NCI-H187 treated with DMSO at 0.1 percent for 48 hours (cell line): ENCODE measurements at places on chromosomes 3 and 15.
A peak's percentile ranks its signal among the peaks of the same experiment; 100 is the strongest.

GRCh38 chr3:139328356-139328755 is 15.5 kb upstream of the MRPS22 start:
- DNase-seq: no peak

GRCh38 chr15:76235186-76235826 is 76.0 kb downstream of the ETFA start:
- DNase-seq: no peak

DNA sequence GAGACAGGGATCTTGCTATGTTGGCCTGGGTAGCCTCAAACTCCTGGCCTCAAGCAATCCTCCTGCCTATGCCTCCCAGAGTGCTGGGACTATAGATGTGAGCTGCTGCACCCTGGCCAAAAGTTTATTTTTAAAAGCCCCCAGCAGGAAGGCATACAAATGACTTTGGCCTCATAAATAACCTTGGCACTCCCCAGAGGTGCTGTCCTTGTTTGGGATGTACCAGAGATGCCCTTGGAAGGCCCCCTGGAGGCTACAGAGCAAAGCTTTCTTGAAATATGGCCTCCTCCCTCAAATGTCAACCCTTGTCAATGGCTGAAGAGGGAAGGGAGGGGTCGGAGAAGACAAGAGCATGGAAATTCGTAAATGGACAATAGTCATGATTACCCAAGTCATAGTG is 14.0 kb upstream of the RTP3 start:
- no peak for DNase-seq

DNA sequence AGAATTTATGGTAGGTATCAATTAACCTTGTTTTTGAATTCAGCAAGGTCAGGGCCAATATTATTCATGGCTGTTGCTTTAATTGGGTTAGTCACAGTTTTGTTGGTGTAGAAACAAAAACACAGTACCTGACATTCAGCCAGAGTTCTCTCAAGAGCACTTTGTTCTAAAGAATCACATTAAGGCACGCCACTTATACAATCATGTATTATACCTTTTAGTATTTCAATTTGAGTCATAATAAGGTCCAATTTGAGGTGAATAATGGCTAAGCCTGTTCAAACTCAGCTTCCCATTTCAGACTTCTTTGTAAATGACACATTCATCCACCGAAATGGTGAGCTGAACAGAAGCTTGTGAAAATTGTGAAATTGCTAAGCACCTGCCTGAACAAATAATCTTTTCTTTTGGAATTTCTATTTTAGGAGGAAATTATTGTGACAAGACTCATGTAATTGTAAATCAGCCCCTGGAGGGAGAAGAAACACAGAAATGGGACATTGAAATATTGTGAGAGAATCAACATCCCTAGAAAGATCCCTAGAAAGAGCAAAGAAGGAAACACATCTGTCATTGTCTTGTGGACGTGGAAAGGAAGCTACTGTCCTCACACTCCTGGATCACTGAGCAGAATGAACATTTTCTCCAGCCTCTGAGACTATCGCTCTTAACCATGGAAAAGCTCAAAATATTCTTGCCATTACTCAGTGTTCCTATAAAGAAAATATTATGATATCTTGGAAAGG is 29.3 kb downstream of the RIOX2 start:
- DNase-seq: peak; percentile 47

DNA sequence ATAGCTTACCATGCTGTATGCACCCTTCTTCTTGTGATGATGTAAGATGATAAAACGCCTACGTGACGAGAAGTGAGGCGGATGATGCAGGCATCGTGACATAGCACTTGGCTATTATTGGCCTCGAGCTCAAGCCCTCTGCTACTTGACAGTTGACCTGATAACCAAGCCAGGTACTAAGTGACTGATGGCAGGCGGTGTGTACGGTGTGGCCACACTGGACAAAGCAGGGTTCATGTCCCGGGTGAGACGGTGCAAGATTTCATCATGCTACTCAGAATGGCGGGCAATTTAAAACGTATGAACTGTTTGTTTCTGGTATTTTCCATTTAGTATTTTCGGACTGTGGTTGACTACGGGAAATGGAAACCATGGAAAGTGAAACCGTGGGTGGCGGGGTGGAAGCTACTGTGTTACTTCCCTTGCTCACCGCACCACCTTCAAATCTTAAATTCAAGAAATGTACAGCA is 57.7 kb downstream of the SLC12A8 start:
- DNase-seq: no peak

DNA sequence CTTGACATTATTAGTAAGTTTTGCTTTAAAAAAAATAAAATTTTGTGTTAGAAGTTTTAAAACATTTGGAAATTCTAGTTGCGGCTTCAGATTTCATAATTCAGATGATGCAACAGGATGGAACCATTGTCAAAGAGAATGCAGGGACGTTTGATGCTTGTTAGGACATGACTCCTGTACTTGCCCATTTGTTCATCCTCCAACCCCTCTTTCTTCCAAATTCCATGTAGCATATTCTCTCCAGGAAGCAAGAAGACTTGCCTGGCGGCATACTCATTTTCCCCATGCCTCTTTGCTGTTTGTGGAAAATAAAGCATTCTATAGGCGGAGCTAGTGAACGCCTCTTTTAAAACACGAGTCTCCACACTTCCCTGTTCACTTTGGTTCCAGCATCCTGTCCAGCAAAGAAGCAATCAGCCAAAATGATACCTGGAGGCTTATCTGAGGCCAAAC is at the start of gene CSTA:
Gene CSTA (plus strand): TSS at position 378 of the 453 bp plus-strand sequence. CDS start 45 bp downstream, at position 423.
- DNase-seq: no peak

DNA sequence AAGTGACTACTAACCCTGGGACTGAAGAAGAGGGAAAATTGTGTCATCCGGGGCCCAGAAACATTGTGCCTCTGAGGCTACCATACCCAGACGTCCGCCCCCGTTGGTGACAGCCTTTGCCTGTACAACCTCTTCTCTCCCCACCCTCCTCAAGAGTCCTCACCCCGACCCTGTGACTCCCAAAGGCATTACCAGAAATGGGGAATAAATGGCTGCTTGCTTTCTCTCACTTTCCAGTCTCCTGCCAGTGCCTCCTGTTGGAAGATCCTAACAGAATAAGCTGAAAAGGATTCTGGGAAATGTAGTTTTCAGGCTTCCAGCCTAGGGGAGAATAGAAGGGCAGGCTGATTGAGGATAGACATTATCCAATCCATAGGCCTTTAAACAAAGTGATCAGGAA is 30.8 kb upstream of the SLC25A36 start:
- no peak for DNase-seq

DNA sequence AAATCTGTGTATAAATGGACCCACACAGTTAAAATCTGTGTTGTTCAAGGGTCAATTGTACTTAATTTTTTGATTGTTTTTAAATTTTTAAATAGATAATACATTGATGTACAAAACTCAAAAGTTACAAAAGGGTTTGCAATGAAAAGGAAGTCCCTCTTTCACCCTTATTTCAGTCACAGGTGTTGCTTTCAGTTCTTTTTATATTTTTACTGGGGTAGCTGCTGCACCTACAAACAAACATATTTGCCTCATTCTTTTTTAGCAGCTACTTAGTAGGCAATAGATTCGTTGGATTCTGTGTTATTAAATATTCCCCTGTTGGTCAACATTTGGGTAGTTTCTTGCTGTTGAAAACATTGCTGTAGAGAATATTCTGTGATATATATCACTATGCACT is 44.4 kb downstream of the PIAS1 start:
- no peak for DNase-seq

DNA sequence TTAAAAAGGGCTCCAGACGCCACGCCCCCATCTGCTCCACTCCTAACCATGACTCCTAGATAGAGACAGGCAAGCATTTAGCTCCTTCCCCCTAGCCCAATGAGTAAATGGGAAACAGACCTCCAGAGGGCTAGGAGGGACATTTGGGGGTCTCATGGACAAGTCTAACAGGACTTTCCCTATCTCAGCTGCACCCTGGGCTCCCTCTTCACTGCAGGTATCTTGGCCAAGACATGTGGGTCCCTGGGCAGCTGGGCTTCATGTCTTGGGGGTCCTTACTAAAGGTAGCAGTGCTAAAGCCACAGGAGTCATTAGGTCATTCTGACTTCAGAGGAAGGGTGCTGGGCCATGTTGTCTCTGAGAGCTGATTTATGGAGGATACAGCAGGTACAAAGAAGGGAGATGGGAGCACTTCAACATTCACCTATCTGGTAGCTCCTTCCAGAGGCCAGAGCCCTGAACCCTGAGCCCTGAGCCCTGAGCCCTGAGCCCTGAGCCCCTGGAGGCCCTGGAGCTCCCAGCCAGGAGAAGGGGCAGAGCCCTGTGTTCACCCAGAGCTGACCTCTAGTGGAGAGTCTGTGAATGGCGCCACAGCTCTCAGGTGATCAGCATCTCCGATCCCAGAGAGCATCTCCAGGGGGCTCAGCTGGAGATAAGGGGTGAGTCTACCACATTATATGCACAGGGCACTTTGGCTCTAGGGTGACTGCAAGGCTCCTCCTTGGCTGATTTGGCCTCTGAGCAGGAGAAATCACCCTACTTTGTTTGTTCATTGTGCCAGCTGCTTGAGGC is 40.1 kb upstream of the EPHB1 start:
- no peak for DNase-seq

GRCh38 chr15:33654860-33655259 is 313.4 kb upstream of the CHRM5 start:
- DNase-seq: no peak

- DNase-seq: no peak
Measured at GRCh38 chr15:58137686-58138085, 495 bp upstream of the AQP9 start.

DNA sequence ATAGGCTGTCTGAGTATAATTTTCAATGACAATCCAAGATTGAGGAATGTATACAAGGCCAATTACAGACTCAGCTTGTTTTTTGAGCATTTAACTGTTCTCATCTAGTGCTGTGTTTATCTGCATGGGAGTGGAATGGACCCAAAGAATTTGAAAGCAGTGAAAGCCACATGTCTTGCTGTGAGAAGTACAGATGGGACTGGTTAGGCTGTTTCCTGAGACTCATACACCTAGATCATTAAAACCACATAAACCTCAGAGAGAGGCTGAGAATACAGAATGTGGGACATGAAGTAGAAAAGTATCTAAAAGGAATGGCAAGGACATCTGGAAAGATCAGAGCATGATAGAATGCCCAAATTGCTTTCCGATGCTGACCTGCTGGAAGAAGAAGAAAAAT is 224.6 kb downstream of the NLGN1 start:
- DNase-seq: no peak

DNA sequence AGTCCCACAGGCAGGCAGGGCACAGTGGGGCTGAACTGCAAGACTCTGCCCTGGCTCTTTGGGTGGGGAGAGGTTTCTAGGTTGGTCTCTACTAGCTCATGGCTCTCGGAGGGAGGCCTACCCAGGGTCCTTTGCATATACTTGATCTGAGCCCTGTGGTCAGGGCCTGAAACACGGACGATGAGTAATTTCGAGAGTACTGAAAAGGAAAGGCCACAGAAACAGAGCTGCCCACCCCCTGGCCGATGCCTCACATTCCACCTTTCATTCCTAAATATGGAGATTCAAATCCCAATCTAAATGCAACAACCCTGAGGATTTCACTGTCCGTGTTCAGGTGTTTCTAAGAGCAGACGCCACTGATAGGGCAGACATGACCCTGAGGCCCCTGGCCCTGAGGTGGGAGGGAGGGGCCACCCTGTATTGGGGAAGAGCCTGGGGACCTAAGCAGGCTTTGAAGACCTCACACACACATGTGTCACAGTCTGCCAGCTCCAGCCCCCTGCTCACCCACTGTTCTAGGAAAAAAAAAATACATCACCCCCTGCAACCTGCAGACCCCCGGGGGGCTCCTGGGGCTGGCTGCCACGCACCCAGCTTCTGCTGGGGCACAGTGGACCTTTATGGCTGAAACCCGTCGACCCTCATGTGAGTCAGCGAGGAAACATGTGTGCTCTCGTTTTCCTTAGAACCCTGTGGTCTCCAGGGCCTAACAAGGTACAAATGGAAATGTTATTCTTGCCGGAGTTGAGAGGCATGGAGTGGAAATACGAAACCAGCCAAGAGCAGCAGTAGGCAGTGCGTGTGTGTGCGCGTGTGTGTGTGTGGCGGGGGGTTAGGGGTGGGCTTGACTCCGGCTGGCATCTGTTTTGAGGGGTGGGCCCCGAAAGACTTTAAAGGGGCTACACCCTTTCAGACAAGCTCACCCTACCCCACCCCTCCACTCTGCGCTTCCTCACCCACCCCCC is 112.7 kb downstream of the CHSY1 start:
- no peak for DNase-seq

DNA sequence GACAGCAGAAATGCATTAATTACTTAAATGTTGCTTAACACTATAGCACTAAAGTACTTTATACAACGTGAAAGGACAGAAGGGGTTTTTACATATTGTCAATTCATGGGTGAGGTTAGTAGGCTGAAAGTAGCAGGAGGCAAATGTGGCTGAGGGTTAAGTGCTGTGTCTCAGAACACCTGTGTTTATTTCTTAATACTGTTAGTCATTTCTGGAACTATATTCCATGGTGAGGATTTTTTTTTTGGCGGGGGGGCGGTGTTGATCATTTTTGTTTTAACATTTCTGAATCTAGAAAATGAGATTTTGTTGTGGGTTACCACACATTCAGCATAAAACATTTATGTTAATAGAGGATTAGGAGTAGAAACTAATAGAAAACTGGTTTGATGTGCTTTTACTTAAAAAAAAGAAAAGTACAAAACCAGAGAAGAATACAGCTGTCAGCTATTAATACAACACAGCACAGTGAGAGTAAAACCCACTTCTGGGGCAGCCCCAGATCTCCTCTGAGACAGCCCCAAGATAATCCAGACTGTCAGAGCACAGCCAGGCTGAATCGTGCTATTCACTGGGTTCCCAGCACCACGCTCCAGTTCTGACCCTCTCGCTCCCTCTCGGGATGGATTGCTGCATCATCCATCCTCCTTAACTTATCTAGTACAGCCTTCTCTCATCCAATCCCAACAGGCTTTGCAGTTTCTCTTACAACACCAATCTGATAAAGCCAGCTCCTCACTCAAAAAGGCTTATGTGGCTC is 307.7 kb downstream of the TUSC7 start:
- no peak for DNase-seq

- DNase-seq: no peak
Measured at GRCh38 chr15:45393851-45394250, 15.5 kb upstream of the GATM start.

DNA sequence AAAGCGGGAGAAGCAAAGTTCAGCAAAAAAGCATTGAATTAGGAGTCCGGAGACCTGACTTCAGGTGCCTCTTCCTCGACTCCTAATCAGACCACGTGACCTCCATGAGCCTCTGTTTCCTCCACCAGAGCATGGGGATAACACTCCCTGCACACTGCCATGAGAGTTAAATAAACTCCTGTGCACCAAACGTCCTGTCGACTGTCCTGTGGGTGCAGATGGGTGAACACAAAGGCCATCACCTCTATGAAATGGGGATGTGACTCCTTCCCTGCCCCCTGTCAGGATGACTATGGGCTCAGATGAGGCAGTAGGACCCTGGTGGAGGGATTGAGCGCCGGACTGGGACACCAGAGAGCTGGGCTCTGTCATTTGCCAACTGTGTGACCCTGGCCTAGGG is 13.5 kb upstream of the TSPAN3 start:
- DNase-seq: no peak

DNA sequence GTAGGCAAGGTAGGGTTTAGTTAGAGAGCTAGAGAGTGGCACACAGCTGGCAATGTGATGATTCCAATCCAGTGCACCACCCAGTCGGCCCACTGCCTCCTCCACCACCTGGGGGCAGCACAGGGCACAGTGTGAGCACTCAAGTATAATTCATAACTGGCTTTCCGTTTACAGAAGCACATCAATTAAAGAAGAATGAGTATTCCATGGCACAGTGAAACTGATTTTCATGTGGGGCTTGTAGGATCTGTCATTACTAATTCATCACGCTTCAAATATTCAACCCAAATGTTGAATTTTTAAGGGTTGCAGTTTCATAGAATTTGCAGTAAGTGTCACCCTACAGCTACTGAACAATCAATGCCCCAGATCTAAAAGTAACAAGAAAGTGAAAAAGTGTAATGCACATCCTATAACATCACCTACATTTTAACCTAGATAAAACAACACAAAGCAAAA is 149.9 kb downstream of the IGSF11 start:
- DNase-seq: peak; percentile 10
